ENCODE measurements at places on chromosomes 12 and 14. TPM values are rescaled to one million over a fixed set of nuclear protein-coding genes. Genes with fewer than 3 reads are reported as not detected.

DNA sequence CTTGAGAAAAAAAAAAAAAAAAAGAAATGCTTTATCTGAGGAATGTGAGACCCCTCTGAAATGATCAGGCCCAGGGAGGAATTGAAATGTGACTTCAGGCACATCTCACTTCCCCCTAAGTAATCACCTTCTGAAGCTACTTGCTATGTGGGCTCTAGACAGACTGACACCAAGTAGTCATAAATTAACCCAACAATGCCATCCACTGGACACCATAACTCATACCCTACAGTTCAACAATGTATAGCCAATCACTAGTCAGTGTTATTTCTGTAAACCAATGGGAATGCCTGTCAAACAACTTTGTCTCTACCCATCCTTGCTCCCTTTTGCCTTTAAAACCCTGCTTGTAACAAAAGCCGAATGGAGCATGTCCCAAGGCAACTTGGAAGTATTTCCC is 182.7 kb upstream of the TMPO start:
- no peak for DNase-seq

DNA sequence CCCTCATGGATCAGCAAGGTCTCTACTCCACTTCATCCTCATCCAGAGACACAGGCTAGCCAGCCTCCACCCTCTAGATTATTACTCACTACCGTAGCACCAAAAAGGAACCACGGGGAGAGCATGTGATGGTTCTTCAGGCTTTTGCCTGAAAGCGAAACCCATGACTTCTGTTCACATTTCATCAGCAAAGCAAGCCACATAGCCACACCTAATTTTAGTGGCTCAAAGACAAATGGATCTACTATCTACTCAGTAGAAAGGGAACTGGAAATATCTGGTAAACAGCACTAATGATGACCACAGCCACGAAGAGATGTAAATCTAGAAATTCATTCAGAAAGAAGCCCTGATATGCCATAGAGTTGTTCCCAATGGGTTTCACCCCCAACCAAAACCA is 51.4 kb downstream of the VCPKMT start:
- DNase-seq: no peak

- no peak for DNase-seq
Observed at GRCh38 chr12:4918950-4919660, 9.4 kb downstream of the KCNA1 start.

GRCh38 chr14:69050240-69051184 is 71.4 kb upstream of the ACTN1 start:
- DNase-seq: no peak

DNA sequence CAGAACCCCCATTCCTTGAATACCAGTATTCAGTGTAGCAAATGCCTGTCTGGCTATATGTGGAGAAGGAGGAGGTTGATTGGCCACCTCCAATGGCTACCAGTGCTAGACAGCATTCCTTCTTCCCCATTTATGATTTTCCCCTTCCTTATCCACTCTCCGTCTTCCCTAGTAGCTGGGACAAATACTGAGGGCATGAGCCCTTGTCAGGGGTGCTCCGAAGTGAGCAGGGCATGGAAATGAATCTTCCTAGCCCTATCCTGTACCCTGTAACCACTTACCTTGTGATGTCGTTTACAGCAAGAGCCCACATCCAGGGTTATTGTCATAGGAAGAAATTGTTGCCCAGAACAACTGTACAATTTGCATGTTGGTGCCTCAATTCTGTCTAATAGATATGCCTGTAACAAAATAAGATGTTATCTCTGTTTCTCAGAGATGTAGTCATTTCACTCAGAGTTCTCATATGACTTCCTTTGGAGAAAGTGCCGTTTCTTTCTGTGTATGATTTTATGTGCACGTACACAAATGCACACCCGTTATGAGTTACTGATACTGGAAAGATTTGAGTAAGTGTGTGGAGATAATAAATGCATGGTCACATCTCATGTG is 423.7 kb downstream of the EGLN3 start:
- no peak for DNase-seq

GRCh38 chr12:29234552-29234951 is 85.5 kb downstream of the FAR2 start:
- no peak for DNase-seq

DNA sequence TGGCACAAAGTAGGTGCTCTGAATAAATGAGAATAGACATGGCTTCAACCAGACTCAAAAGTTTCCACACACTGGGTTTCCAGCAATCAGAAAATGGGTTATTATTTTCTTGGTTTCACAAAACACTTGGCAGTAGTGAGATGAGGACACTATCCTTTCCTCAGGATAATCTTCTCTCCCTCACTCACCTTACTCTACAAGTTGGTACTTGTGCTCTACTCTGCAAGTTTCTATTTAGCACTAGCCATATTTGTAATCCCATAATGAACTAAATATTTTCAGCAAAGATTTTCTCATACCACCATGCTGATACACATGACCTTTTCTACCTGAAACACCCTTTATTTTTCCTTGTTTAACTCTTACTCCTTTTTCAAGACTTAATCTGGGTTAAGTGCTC is 137.7 kb downstream of the FOXA1 start:
- DNase-seq: no peak

DNA sequence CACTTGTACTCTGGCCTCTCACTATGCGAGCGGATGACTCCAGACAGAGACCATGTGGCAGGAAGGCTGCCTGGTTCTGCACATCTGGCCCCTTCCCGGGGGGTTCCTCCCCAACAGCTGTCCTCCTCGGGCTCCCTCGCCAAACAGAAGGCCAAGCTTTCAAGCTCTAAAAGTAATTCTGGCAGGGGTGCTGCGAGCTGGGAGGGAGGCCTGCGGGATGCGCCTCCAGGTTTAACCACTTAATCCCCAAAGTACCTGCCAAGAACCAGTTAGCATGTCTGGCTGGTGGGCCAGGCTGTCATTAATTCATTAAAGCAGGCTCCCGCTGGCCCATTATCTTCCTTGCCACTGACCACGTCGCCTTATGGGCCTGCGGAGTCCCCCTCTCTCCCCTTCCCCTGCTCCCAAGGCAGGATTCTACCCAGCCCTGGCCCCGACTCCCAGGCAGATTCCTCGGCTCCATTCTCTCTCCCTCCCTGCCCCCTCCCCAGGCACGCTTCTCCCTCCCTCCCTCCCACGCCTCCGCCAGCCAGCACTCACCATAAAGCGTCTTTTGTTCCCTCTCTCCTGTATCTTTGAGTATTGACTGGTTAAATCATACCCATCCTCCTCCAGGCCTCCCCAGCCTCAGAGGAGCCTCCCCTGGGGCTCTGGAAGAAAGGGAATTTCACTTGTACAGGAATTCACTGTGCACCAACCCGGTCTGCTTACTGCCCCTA is 4.9 kb downstream of the HRK start:
- DNase-seq: no peak

GRCh38 chr12:57138526-57139272 is 8.7 kb downstream of the LRP1-AS start:
- DNase-seq: no peak

DNA sequence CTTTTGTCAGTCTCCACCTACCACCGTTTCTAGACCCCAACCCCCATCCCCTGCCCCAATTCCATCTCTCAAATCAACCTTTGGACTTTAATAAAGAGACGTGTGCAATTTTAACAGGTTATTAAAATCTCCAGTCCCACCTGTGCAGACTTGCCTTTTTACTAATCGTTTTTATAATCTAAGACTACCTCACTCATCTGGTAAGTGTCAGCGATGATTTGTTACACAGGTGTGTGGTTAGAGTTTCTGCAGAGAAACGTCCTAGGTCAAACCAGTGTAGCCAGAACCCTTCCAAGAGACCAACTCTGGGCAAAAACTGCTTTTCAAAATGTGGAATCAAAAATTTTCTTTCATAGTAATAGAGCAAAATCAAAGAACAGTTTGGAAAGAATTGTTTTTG is 60.4 kb upstream of the PELI2 start:
- no peak for DNase-seq

The SDR9C7 gene
- 0.27 TPM for polyA plus RNA-seq

The OVCH1 gene
- polyA plus RNA-seq: 1.1 TPM

The ANHX gene
- not detected for polyA plus RNA-seq

The AJUBA gene
- polyA plus RNA-seq: 13.3 TPM
